ENCODE measurements at places on chromosomes 16 and 17.

GRCh38 chr16:57514791-57515600 is 21.4 kb downstream of the CCDC102A start:
- peaks cover 10% of the 10 kb centered on the region for H3K4me1 ChIP-seq
- H3K27ac ChIP-seq: no peak overlapping the region
- no peak for DNase-seq
- H3K36me3 ChIP-seq: peaks cover 29% of the 10 kb centered on the region

GRCh38 chr17:2800367-2800766 is 4.1 kb downstream of the RAP1GAP2 start:
- no peaks in the 10 kb centered on the region for H3K27me3 ChIP-seq
- DNase-seq: no peak
- H3K4me3 ChIP-seq: no peak overlapping the region
- no peak overlapping the region for H3K27ac ChIP-seq
- H3K4me1 ChIP-seq: peaks cover 34% of the 10 kb centered on the region

- H3K27me3 ChIP-seq: peaks cover 13% of the 10 kb centered on the region
- H3K36me3 ChIP-seq: no peaks in the 10 kb centered on the region
- H3K4me1 ChIP-seq: peaks cover 13% of the 10 kb centered on the region
- no peak for DNase-seq
- no peak overlapping the region for H3K4me3 ChIP-seq
These were observed 60.6 kb downstream of the RAB11FIP4 start for GRCh38 chr17:31452101-31452500.

DNA sequence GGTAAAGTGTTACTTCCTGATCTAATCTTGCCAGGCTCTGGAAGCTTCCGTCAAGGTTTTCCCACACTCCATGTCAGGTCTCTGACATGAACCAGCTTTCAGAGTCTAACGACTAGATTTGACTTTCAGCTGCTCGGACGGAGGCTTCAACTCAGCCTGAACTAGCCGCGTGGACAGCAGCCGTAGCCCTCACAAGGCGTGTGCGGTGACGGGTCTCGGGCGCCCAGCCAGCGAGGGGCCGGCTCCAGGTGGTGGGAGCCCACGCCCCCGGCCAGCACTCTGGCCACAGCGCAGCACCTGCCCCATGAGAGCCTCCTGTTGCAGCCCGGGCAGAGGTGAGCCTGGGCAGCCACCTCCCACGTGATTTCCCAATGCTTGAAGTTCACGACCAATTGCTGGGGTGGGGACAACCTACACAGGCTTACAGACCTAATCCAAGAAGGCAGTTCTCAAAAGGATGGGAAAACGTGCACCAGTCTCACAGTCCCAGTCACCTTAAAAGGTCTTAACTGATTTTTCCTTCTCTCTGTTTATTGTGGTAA is 45.5 kb downstream of the TBC1D16 start:
- H3K36me3 ChIP-seq: no peaks in the 10 kb centered on the region
- peaks cover 12% of the 10 kb centered on the region for H3K4me1 ChIP-seq
- no peak for DNase-seq
- H3K27me3 ChIP-seq: peaks cover 3% of the 10 kb centered on the region

GRCh38 chr17:61416211-61416539 is 16.5 kb downstream of the TBX2 start:
- no peak overlapping the region for H3K27ac ChIP-seq
- H3K4me1 ChIP-seq: peaks cover 9% of the 10 kb centered on the region
- no peak for DNase-seq
- H3K4me3 ChIP-seq: no peak overlapping the region

DNA sequence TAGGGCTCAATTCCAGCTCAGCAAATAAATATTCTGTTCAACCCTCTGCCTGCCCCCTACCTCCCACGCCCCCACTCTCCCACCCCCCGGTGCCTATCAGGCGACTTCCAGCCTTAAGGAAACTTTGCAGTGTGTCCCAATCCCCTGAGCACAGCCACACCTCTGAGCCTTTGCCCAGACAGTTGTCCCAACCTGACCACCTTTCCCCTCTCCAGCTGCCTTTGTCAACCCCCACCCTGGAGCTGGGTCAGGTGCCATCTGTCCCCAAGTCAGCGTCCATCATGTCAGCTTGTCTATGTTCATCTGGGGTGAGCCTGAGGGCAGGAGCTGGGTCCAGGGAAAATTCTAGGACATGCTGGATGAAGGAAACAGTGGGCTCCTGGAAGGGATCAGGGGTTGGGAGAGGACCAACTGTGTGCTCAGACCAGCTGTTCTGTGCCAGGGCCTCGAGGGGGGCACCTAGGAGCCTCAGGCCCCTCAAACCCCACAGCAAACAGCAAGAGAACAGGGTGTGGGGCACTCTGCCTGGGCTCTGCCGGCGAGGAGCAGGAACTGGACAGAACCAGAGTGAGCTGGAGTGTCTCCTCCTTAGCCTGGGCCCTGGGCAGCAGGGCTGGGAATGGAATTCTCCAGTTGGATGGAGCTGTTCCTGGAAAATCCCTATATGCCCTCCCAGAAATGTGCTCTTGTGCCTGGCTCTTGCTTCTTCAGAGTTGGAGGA is 17.8 kb downstream of the CDH16 start:
- H3K4me1 ChIP-seq: no peaks in the 10 kb centered on the region
- H3K27ac ChIP-seq: no peak overlapping the region
- H3K27me3 ChIP-seq: peaks cover 5% of the 10 kb centered on the region
- H3K36me3 ChIP-seq: no peaks in the 10 kb centered on the region
- DNase-seq: no peak

DNA sequence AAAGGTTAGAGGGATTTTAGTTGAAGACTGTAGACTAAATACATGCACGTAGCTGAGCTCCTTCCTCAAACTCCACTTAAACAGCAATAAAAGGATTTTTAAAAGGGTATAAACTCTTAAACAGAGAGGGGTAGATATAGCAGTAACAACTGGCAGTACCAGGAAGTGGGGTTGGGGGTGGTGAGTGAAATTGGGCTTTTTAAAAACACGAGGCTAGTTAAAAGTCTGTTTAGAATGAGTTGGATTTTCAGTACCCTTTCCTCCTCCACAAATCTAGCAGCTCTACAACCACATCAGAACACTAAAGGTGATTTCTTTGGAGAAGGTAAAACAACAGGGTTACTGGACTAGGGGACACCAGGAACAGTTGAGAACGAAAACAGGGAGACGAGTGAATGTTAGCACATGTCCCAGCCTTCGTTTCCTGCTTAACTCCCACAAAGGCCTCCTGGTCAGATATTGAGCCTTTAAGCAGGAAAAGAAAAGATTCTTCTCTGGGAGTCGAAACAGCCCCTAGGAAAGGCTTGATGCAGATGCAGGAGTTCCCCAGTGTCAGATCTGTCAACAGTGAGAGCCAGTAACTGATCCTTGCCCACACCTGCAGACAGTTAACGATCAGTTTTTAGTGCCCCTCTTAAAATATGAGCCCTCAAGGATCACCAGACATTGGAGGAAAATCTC is 13.8 kb downstream of the NETO2 start:
- H3K27me3 ChIP-seq: peaks cover 11% of the 10 kb centered on the region
- no peak overlapping the region for H3K27ac ChIP-seq
- DNase-seq: no peak
- H3K4me1 ChIP-seq: no peaks in the 10 kb centered on the region
- H3K4me3 ChIP-seq: no peak overlapping the region

Data from naive B cell (primary cell).